ENCODE measurements at places on chromosomes 1 and 21. TPM values are rescaled to one million over a fixed set of nuclear protein-coding genes. Genes with fewer than 3 reads are reported as not detected.

The KIF2C gene
- 7.7 TPM for total RNA-seq

GRCh38 chr1:229127301-229127700 is 143.6 kb upstream of the RAB4A start:
- peaks cover 61% of the 10 kb centered on the region for H3K27me3 ChIP-seq
- no peak overlapping the region for H3K4me3 ChIP-seq
- no peaks in the 10 kb centered on the region for H3K36me3 ChIP-seq

GRCh38 chr21:40768056-40768455 is 78.9 kb downstream of the DSCAM start:
- H3K4me1 ChIP-seq, result no peaks in the 10 kb centered on the region
- no peak for DNase-seq
- no peaks in the 10 kb centered on the region for H3K27me3 ChIP-seq
- no peak overlapping the region for H3K27ac ChIP-seq
- H3K36me3 ChIP-seq, result no peaks in the 10 kb centered on the region
- H3K4me3 ChIP-seq, result no peak overlapping the region

The ETS2 gene
- 18.8 TPM for total RNA-seq

GRCh38 chr1:225427235-225428067 is at the start of gene LBR:
LBR (minus strand) TSS chr1:225428038; CDS start chr1:225424075, 3,963 bp downstream.
- peak within 1 kb of the TSS; percentile 87 for H3K27ac ChIP-seq

DNA sequence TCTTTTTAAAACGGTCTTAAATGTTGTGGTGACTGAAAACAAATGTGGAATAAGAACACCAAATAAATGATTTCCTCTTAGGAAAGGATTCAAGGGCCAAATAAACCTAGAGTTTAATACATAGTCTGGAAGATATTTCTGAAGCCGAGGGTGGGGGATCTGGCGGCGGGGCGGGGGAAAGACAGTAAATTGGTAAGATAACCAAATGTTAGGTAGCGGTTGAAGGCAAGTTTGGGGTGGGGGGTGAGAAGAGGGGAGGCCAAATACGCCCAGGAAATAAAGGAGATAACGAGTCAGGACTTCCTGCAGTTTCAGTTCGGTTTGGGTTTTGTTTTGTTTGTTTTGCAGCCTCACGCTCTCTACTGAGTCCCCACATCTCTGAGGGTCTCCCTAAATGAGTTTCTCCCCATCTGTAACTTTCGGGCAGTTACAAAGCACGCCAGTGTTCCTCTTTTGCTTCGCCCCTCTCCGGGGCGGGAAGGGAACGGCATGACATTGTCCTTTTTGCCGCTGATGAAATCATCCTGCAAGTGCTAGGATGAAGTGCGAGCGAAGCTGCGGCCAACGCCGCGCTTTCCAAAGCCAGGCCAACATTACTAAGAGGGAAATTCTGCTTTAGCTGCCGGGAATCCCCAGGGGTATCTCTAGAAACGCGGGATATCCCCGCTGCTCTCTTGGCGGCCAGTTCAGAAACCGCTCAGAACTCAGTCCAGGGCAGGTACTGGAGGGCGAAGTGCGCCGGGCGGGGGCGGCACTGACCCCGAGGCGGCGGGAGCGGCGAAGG is 844 bp downstream of the NIBAN1 start:
- H3K4me3 ChIP-seq, result peak overlapping the region; percentile 82
- DNase-seq, result peak; percentile 85
- H3K27ac ChIP-seq, result peak overlapping the region; percentile 94
- no peaks in the 10 kb centered on the region for H3K36me3 ChIP-seq

The SLC1A7 gene
- not detected for total RNA-seq

DNA sequence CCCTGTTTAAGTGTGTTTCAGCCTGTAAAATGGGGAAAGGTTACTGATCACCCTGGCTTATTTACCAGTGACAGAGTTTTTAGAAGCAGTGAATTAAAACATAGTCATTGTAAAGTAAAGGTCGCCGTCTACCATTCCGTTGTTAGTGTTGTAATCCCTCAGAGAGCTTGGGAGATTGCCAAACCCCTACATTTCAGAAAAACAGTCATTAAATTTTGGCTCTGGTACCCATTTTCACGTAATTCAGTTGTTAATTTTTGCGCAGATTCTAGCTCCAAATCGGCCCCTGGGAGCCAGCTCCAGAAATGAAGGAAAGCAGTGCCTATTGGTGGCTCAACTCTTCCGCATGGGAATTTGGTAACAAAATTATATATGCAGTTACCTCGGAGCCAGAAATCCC is 127.7 kb upstream of the AJAP1 start:
- no peaks in the 10 kb centered on the region for H3K4me1 ChIP-seq
- DNase-seq, result no peak
- no peaks in the 10 kb centered on the region for H3K36me3 ChIP-seq
- no peak overlapping the region for H3K27ac ChIP-seq
- no peaks in the 10 kb centered on the region for H3K27me3 ChIP-seq
- no peak overlapping the region for H3K4me3 ChIP-seq

The TIAM1 gene
- total RNA-seq, result 16.7 TPM

The FCGR1A gene
- total RNA-seq, result not detected

The USH2A gene
- total RNA-seq, result not detected

DNA sequence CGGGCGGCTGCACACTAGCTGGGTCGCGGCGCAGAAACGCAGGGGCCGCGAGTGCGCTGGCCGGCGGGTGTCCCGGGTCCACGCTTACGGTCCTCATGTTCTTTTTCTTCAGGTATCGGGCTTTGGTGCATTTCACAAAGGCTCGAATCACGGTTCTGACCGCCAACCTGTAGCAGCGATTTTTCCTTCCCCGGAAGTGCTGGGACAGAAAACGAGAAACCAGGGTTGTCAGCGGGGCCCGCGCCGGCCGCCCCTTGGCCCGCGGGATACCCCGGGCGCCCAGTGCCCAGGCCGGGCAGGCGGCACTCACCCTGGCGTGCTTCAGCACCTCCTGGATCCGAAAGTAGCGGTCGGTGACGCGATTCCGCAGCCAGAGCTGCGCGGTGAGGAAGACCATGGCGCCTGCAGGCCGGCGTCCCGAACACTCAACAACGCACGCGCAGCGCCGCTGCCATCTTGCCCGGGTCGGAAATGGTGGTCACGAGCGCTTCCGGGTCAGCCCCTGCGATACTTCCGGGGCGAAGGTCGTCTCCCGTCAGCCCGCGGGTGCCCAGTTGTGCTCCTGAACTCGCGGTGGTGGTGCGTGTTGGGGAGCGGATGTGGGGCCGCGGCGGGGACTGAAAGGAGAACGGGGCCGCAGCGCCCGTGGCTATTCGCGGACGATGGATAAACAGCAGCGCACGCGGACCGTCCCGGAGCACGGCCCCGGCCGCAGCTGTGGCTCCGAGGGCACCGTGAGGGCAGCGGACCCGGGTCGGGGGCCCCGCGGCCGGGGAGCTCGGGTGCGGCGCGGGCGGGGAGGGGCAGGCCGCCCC is at the start of gene MRPL20:
MRPL20 (minus strand) TSS at position 473 of the 815 bp plus-strand sequence; CDS start at position 397, 76 bp downstream.
- H3K27ac ChIP-seq, result peak within 1 kb of the TSS; percentile 83
- peak within 1 kb of the TSS; percentile 86 for H3K4me3 ChIP-seq
- peaks cover 26% of the 10 kb centered on the region for H3K4me1 ChIP-seq

GRCh38 chr1:21518774-21519455 is 9.7 kb downstream of the ALPL start:
- no peak overlapping the region for H3K4me3 ChIP-seq
- peaks cover 14% of the 10 kb centered on the region for H3K4me1 ChIP-seq
- H3K27me3 ChIP-seq, result no peaks in the 10 kb centered on the region
- DNase-seq, result no peak
- H3K27ac ChIP-seq, result no peak overlapping the region

- peaks cover 6% of the 10 kb centered on the region for H3K36me3 ChIP-seq
- DNase-seq, result no peak
- peaks cover 4% of the 10 kb centered on the region for H3K4me1 ChIP-seq
- no peaks in the 10 kb centered on the region for H3K27me3 ChIP-seq
These were observed 14.3 kb downstream of the PSRC1 start for GRCh38 chr1:109268431-109269211.

The TMCC2 gene
- 3.4 TPM for total RNA-seq

The TPTE gene
- total RNA-seq, result not detected

DNA sequence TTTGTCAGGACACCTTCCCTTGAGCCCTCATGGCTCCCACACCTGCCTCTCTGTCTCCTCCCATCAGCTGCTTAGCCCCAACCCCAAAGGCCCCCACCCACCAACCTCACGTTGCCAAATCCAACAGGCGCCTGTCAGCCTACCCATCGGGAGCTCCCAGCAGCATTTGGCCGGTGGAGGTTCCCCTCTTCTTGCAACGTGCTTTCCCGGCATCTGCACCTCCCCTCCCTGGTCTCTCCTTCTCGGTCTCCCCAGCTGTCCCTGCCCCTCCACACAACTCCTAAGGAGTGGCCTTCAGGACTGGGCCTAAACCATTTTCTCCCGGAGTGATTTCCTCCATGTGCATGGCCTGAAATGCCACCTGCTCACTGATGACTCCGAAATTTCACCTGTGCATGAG is 71.9 kb downstream of the KLHDC7A start:
- H3K4me1 ChIP-seq, result no peaks in the 10 kb centered on the region
- H3K27ac ChIP-seq, result no peak overlapping the region
- peaks cover 16% of the 10 kb centered on the region for H3K27me3 ChIP-seq
- DNase-seq, result no peak
- H3K4me3 ChIP-seq, result no peak overlapping the region

The RCSD1 gene
- not detected for total RNA-seq

The TINAGL1 gene
- 10.0 TPM for total RNA-seq

- DNase-seq, result no peak
- H3K27ac ChIP-seq, result peak overlapping the region; percentile 83
- H3K4me1 ChIP-seq, result peaks cover 12% of the 10 kb centered on the region
- H3K36me3 ChIP-seq, result peaks cover 2% of the 10 kb centered on the region
- H3K4me3 ChIP-seq, result peak overlapping the region; percentile 84
- peaks cover 12% of the 10 kb centered on the region for H3K27me3 ChIP-seq
These were observed 650 bp downstream of the VANGL1 start for GRCh38 chr1:115642168-115643072.

GRCh38 chr1:145837656-145838055 is 7.8 kb upstream of the NUDT17 start:
- H3K36me3 ChIP-seq, result peaks cover 41% of the 10 kb centered on the region
- no peaks in the 10 kb centered on the region for H3K27me3 ChIP-seq
- H3K4me3 ChIP-seq, result no peak overlapping the region
- H3K27ac ChIP-seq, result no peak overlapping the region

The TNFRSF9 gene
- total RNA-seq, result not detected

The CHIA gene
- total RNA-seq, result not detected

- no peak for DNase-seq
- H3K4me1 ChIP-seq, result peaks cover 5% of the 10 kb centered on the region
- H3K4me3 ChIP-seq, result no peak overlapping the region
- H3K27me3 ChIP-seq, result no peaks in the 10 kb centered on the region
These were observed 40.7 kb upstream of the TRAPPC10 start for GRCh38 chr21:43971201-43971991.
